ENCODE measurements at places on chromosomes 6 and 20. TPM values are rescaled to one million over a fixed set of nuclear protein-coding genes. Genes with fewer than 3 reads are reported as not detected.

HUS1B gene
- 1.5 TPM for total RNA-seq

TGM3 gene
- total RNA-seq = not detected

SGK2 gene
- total RNA-seq = not detected

CALHM4 gene
- total RNA-seq = not detected

AAR2 gene
- total RNA-seq = 20.9 TPM

PPIL6 gene
- total RNA-seq = 0.61 TPM

TPBG gene
- 62.8 TPM for total RNA-seq

TP53TG5 gene
- total RNA-seq = not detected

CST7 gene
- total RNA-seq = not detected

EPPIN gene
- not detected for total RNA-seq

LY6G6F gene
- not detected for total RNA-seq

Measured in mammary epithelial cell (primary cell).